ENCODE measurements at places on chromosomes 5 and 9. TPM values are rescaled to one million over a fixed set of nuclear protein-coding genes. Genes with fewer than 3 reads are reported as not detected.

Gene GCNT4
- total RNA-seq, result 14.4 TPM

Gene SPRY4
- total RNA-seq, result 113 TPM

DNA sequence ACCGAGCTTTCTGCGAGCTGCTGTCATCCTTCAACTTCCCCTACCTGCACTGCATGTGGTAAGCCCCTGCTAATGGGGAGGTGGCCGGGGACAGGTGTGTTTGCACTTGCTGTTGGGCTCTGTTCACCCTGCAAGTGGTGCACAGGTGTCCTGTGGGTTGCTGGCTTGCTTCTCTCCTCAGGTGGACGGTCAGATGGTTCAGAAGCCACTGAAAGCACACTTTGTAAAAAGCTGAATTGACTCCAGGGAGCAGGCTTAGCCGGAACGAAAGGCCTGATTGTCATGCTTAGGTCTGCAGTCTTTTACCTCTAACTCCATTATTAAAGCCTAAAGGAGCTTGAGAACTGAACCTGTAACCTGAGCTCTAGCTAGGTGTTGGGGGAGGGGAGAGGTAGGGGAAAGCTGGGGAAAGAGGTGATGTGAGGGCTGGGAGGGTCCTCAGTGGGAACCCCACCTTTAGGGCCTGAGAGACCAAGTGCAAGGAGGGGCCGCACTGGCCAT is 37.6 kb downstream of the ACER2 start:
- peaks cover 21% of the 10 kb centered on the region for H3K4me1 ChIP-seq
- no peak overlapping the region for H3K4me3 ChIP-seq
- DNase-seq, result peak; percentile 56
- 0 out of 2 replicates have a peak, but pooled peaks cover 3% of the 10 kb centered on the region for H3K36me3 ChIP-seq
- H3K27ac ChIP-seq, result peak overlapping the region; percentile 77
- H3K27me3 ChIP-seq, result no peaks in the 10 kb centered on the region

DNA sequence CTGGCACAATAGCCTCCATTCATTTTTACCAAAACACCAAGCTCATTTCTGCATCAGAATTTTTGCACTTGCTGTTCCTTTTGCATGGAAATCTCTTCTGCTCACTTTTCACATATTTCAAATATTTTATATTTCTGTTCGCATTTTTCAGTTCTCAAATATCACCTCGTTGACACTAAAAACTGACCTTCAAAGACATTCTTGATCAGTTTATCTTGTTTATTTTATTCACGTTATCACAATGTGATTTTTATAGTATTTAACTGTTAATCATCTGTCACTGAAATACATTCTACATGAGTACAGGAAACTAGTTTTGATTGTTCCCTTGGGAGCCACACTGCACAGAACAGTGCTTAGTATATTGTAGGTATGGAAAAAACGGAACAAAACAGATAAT is 29.6 kb downstream of the CDH10 start:
- no peaks in the 10 kb centered on the region for H3K36me3 ChIP-seq
- H3K4me3 ChIP-seq, result no peak overlapping the region
- H3K27me3 ChIP-seq, result no peaks in the 10 kb centered on the region

- H3K36me3 ChIP-seq, result no peaks in the 10 kb centered on the region
- H3K4me1 ChIP-seq, result peaks cover 10% of the 10 kb centered on the region
- no peak overlapping the region for H3K27ac ChIP-seq
- no peak overlapping the region for H3K4me3 ChIP-seq
- H3K27me3 ChIP-seq, result no peaks in the 10 kb centered on the region
Observed at GRCh38 chr5:119360905-119361593, 5.2 kb downstream of the TNFAIP8 start.

DNA sequence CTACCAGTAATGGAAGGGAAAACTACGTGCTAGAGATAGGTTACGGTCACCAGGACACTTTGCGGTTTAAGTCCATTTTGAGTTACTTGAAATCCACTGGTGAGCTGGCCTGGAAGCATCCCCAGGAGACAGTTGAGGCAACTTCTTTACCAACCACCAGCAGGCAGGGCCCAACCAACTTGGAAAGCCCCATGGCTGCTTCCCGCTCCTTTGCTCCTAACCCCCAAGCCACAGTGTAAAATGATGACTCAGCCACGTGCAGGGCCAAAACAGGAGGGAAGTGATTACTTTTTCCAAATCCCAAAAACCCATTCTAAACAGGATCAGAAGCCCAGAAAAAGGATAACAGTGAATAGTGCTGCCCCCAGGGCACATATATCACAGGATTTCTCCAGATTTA is 87.4 kb downstream of the PAX5 start:
- no peaks in the 10 kb centered on the region for H3K36me3 ChIP-seq
- no peak overlapping the region for H3K27ac ChIP-seq

DNA sequence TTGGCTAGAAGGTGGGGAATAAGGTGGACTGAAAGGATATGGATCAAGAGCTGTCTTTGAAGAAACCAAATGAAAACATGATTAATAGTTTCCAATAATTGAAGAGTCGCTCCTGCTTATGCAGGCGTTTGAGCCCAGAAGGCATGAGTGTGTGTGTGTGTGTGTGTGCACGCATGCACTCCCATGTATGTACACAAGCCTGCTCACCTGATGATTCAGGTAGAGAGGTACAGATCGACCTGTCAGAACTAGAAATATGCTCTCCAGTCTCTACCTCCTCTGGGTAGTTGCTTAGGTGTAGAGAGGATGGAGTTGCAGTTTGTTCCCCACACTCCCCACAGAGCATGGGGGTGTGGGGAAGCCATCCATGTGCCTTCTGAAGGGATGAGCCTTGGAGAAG is 1.1 kb upstream of the FGF1 start:
- H3K4me1 ChIP-seq, result peaks cover 3% of the 10 kb centered on the region
- H3K36me3 ChIP-seq, result no peaks in the 10 kb centered on the region
- DNase-seq, result no peak
- H3K27ac ChIP-seq, result no peak overlapping the region

Gene ARHGEF28
- total RNA-seq, result 1.0 TPM

Measured in H1 (cell line).